CD8-positive, alpha-beta T cell (primary cell): ENCODE measurements at places on chromosomes 2 and 18. TPM values are rescaled to one million over a fixed set of nuclear protein-coding genes. Genes with fewer than 3 reads are reported as not detected.

The SLC20A1 gene
- total RNA-seq, result 144 TPM

The FABP1 gene
- not detected for total RNA-seq

The TEKT4 gene
- not detected for total RNA-seq

The C2orf78 gene
- not detected for total RNA-seq

The MCFD2 gene
- 40.3 TPM for total RNA-seq
